ENCODE measurements at places on chromosomes 4 and X. TPM values are rescaled to one million over a fixed set of nuclear protein-coding genes. Genes with fewer than 3 reads are reported as not detected.

The NKX6-1 gene
- total RNA-seq, result 1.7 TPM

The EVC gene
- 53.0 TPM for total RNA-seq

The STOX2 gene
- 17.6 TPM for total RNA-seq

The TRIML1 gene
- not detected for total RNA-seq

The COL25A1 gene
- 32.5 TPM for total RNA-seq

The CT45A5 gene
- total RNA-seq, result 0.72 TPM

The CT45A10 gene
- not detected for total RNA-seq

The BCORL1 gene
- total RNA-seq, result 1.4 TPM

The HDAC6 gene
- 53.7 TPM for total RNA-seq

The KCNIP4 gene
- total RNA-seq, result 9.1 TPM

The COL4A5 gene
- 144 TPM for total RNA-seq

The TMEM192 gene
- total RNA-seq, result 12.5 TPM

The HEPH gene
- 46.0 TPM for total RNA-seq

The SPARCL1 gene
- 113 TPM for total RNA-seq

The ABLIM2 gene
- 0.96 TPM for total RNA-seq

The ADH7 gene
- 2.4 TPM for total RNA-seq

The NAP1L3 gene
- total RNA-seq, result 9.6 TPM

The CRMP1 gene
- total RNA-seq, result 5.3 TPM

The PRR32 gene
- total RNA-seq, result 0.48 TPM

The NWD2 gene
- 2.4 TPM for total RNA-seq

The IQSEC2 gene
- total RNA-seq, result 3.1 TPM

The LPAR4 gene
- 4.8 TPM for total RNA-seq

The PNMA6F gene
- total RNA-seq, result not detected

The CLDN22 gene
- total RNA-seq, result 0.72 TPM

The FAM9A gene
- total RNA-seq, result not detected

The HPGD gene
- 38.8 TPM for total RNA-seq

The CXorf51B gene
- not detected for total RNA-seq

The ARX gene
- not detected for total RNA-seq

The GLRA2 gene
- total RNA-seq, result 2.9 TPM

The TENM3 gene
- total RNA-seq, result 65.5 TPM

The IL2 gene
- total RNA-seq, result not detected

The AMOT gene
- 12.5 TPM for total RNA-seq

The ADAMTS3 gene
- 9.9 TPM for total RNA-seq

The TEX11 gene
- not detected for total RNA-seq

The NCAPG gene
- 10.4 TPM for total RNA-seq

The CEP44 gene
- 33.7 TPM for total RNA-seq

The NLRP2B gene
- 0.48 TPM for total RNA-seq

The CCDC110 gene
- total RNA-seq, result 14.4 TPM

The CXCL13 gene
- total RNA-seq, result 2.4 TPM

The TMPRSS11B gene
- total RNA-seq, result 6.7 TPM

Data from umbilical cord (tissue), 2 donors.